ENCODE measurements at places on chromosomes 13 and 19.

GRCh38 chr19:14073261-14073924 lies 807 bp downstream of the MISP3 start:
- DNase-seq: peak; percentile 66

DNA sequence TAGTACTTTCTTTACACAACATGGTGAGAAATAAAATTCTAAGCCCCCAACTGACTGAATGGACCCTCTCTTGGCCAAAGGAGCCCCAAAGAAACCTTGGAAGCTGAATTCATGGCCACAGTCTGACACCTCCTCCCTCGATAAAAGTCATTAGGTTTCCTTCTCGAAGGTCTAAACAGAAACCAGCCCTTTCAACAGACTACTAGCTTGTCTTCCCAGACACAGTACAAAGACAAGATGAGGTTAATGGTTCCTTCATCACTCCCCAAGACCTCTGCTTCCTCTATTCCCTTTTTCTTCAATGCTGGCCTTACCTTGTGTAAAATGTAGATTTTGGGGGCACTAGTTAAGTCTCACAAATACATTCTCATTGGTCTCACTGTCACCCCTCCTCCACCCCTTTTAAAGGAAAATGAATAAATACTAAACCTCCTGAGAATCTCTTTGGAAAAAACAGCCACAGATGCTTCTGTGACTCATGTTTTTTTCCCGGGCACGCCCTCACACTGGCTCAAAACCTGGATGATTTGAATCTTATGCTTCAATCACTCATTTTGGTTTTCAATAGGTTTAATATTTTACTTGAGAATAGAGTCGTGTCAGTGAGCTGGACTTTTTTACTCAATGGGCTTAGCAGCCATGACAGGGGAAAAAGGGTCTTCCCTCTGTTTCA lies 65.8 kb upstream of the MED4 start:
- DNase-seq: no peak

GRCh38 chr19:5244351-5244750 lies 96.3 kb downstream of the PTPRS start:
- no peak for DNase-seq

GRCh38 chr13:79645569-79645968 lies 164.6 kb downstream of the NDFIP2 start:
- DNase-seq: no peak

DNA sequence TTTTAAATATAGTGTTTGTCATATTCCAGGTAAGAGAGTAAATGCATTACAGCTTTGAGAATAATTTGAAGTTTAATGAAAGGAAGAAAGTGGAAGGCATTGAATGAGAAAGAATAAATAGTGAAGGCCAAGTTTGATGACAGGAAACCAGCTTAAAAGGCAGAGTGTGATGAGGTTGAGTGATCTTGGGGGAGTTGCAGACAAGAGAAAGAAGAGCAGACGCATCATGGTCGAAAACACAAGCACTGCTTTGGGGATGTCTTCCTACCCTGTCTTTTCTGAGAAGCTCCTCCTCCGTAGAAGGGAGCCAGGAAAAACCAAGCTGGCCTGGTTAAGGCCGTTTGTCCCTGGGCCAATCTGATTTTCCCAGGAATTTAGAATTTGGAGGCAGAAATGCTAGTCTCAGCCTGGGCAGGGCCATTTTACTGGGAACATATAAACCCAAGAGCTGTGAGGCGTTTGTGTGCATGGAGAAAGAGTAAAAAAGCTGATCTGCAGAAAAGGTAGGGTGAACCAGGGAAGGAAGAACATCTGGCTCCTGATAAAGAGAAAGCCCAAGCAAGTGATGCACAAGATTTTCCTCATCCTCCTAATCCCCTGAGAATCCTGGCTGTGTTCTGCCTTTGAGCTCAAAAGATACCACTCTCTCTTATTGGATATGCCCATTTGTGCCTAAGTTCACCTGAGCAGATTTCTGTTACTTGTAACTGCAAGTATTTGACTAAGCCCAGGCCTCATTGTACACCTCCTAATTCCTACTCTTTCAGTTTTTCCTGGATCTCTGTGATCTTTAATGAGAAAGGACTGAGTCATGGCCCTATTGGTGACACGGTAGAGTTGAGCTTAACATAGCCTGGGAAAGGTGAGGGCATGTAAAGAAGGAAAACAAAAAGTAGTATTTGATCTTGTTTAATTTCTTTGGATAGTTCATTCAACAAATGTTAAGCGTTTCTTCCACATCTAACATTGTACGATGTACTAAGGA lies 80.0 kb downstream of the WDFY2 start:
- DNase-seq: no peak

- no peak for DNase-seq
These were observed 108.5 kb downstream of the FRY start for GRCh38 chr13:32140109-32140508.

- DNase-seq: no peak
These were observed 9.0 kb upstream of the ACSBG2 start for GRCh38 chr19:6126335-6126974.

- DNase-seq: no peak
These were observed 116.6 kb upstream of the SPACA7 start for GRCh38 chr13:112259511-112259910.

DNA sequence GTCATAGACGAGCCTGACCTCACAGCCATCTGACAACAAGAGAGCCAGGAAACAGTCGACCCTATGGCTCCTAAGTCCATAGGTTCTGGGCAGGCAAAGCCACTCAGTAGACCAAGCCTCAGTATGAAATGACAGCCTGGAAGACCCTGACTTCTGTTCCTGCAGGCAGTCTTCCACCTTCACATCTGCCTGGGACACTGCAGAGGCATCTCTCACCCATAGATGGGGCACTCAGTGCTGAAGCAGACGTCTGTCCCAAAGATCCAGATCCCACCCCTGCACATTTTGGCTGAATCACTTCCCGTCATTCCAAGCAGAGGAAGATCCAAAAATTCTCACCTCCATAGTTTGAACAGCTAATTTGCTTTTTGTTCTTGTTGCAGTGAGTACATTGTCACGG lies 139.3 kb upstream of the ZNF507 start:
- DNase-seq: no peak

- DNase-seq: no peak
These were observed 6.0 kb downstream of the RUVBL2 start for GRCh38 chr19:48999481-49000325.

DNA sequence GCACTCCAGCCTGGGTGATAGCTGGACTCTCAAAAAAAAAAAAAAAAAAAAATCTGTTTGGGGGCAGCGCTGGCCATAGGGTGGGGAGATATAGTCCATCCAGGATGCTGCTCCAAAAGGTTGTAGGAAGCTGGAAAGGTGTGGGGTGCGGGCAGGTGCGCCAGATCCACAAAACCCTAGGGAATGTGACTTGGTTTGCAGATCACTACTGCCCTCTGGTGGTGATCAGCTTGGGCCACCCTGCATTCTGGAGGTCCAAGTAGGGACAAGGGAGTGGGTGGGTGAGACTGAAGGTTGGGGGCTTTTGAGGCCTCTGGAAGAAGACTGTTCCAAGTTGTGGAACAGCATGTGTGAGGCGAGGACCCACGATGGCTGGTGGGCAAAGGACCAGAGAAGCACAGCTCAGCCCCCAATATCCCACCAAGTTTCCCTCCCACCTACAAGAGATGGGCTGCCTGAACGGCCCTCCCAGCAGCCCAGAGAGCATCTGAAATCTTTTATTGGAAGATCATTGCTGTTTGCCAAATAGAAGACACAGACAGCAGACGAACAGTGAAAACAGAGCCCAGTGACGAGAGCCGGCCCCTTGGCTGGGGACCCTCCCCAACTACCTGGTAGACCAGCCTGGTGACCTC lies 10.4 kb upstream of the TYK2 start:
- DNase-seq: peak; percentile 51

GRCh38 chr13:44904967-44905366 lies 84.3 kb downstream of the NUFIP1 start:
- peak; percentile 58 for DNase-seq

DNA sequence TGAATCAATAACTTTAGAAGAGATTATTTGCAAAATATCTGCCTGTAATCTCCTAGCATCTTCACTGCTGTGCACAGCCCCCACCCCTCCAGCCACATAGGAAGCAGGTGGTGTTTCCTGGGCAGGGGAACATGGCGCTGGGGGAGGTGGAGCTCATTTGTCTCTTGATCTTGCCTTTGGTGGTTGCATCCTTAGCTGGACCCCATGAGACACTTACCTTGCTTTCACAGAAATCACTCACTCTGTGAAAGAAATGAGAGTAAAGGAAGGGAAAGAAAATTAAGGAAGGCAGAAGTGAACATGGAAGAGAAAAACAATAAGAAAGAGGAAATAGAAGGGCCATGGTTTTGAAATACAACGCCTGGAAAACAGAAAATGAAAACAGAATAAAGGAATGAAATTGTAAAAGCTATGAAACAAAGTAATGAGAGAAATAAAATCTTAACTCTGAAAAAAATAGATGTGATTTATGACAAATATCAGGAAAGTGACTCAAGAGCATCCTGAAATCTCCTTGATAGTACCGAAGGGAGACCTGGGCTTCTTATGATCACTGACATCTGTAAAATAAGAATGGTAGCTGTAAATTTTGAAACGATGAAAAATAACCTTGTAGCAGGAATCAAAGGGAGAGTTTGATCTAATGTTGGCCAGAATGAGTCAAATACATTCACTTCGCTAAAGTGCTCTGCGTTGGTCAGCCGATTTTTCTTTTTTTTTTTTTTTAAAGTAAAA lies 17.2 kb upstream of the RNASEH2B start:
- no peak for DNase-seq

- DNase-seq: no peak
These were observed 124.0 kb upstream of the RNF113B start for GRCh38 chr13:98300956-98301641.

GRCh38 chr13:33202644-33203169 lies 82.8 kb downstream of the STARD13 start:
- no peak for DNase-seq

- DNase-seq: no peak
These were observed 7.4 kb upstream of the CNFN start for GRCh38 chr19:42397263-42398166.

DNA sequence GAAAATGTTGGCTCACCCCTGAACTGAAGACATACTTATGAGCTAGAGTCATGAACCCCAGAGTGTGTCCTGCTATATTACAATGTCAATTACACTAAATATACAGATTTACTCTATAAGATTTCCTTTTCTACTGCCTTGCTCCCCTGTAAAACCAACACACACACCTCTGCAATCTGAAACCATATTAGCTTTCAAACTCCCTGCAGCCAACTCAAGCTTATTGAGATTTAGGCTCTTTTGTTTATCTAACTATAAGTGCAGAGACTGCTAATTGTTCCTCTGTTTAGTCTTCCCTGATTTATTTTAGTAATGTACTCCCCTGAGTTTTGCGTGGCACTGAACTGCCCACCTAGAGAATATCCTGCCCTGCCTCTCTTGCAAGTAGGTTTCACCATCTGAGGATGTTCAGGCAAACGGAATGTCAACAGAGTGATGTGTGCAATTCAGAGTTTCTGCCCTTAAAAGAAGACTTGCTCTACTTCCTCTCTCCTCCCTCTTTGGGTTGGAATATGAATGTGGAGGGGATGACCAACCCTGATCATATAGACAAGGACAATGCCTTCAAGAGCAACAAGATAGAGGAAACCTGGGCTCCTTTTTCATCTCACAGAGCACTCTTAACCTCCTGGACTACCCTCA lies 22.3 kb downstream of the FAM216B start:
- no peak for DNase-seq

DNA sequence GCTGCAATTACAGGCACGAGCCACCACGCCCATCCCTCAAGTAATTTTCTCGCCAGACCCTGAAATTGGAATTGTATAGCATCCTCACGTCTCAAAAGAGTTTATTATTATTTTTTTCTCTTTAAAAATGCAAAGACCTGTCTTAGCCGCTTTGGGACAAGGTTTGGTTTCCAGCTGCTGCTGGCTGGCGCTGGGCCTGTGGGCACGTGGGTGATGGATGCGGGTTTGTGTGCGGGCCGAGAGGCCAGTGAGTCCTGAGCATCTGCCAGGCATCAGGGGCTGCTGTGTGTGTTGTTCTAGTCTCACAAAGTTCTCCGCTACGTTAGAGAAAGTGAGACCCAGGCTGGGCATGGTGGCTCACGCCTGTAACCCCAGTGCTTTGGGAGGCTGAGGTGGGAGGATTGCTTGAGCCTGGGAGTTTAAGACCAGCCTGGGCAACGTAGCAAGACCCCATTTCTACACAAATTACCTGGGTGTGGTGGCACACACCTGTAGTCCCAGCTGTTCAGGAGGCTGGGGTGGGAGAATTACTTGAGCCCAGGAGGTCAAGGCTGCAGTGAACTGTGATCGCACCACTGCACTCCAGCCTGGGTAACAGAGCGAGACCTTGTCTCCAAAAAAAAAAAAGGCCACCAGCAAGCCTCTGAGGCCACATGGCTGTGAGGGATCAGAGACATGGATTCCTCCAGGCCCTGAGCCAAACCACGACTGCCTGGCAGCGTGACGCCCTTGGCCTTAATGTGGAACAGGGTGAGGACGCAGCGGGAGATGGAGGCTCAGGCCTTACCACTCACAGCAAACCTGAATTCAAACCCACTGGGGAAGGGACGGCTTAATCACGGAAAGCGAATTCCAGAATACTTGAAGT lies 4.7 kb upstream of the TMPRSS9 start:
- DNase-seq: no peak

GRCh38 chr19:14405758-14406644 lies 13.1 kb downstream of the DDX39A start:
- peak; percentile 81 for DNase-seq

Data from globus pallidus (tissue), 1 donor.